ENCODE measurements at places on chromosomes 16 and 17.

DNA sequence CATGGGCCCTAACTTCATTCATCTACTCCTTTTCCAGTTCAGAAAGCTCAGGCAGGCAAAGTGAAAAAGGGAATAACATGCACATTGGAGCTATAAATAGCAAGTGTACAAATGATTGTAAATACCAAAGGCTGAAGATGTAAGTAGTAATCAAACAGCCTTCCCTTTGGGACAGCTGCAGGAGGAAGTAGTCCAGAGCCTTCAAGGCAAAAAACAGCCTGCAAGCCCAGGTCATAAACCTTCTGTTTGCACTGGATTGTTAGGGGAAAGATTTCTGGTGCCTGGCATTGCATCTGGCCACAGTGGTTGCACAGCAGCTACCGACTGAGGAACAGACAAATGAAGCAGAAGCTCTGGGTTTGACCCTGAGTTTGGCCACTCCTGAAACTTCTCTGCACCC, 98.6 kb upstream of the PMFBP1 start:
- DNase-seq = no peak

- DNase-seq = no peak
Observed at GRCh38 chr16:58853854-58854791, 120.0 kb upstream of the GOT2 start.

DNA sequence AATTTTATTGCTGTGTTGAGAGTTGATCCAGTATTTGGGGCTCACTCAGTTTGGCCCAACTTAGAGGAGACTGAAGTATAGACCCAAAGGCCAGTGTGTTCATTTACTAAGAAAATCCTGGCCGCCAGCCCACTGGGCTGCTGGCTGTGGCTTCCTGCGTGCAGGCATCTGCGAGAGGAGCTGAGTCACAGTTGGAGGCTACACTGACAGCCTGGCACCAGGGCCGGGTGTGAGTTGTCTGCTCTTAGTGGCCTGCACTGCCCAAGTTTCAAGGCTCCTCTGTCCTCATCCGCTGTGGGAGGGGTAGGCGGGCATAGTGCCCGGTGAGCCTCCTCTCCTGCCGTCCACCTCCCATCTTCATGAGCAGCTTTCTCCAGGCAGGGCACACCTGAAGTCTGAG, 54.2 kb downstream of the PLD6 start:
- no peak for DNase-seq

- DNase-seq = no peak
Observed at GRCh38 chr16:86156155-86156554, 257.2 kb downstream of the IRF8 start.

DNA sequence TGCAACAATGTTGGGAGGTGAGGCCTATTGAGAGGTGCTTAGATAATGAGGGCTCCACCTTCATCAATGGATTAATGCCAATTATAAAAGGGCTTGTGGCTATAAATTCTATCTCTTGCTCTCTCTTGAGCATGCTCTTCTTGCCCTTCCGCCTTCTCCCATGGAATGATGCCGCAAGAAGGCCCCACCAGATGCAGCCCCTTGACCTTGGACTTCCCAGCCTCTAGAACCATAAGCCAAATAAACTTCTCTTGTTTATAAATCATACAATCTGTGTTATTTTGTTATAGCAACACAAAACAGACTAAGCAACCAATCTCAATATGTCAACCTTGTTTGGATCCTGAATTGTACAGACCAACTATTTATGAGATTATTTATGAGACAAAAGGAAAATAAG, 20.0 kb downstream of the MYH10 start:
- no peak for DNase-seq

DNA sequence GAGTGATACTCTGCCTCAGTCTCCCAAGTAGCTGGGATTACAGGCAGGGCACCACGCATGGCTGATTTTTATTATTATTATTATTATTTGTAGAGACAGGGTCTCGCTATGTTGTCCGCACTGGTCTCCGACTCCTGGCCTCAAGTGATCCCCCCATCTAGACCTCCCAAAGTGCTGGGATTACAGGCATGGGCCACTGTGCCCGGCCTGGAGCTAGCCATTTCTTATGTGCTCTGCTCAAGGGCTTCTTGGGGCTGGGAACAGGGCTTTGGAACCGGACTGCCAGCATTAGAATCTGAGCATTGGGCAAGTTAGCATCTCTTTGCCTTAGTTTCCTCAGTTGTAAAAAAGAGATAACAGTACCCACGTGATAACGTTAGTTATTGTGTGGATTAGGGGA, 111.3 kb downstream of the C16orf78 start:
- DNase-seq = no peak

GRCh38 chr17:48593840-48594537, 410 bp upstream of the HOXB5 start:
- DNase-seq = peak; percentile 73

DNA sequence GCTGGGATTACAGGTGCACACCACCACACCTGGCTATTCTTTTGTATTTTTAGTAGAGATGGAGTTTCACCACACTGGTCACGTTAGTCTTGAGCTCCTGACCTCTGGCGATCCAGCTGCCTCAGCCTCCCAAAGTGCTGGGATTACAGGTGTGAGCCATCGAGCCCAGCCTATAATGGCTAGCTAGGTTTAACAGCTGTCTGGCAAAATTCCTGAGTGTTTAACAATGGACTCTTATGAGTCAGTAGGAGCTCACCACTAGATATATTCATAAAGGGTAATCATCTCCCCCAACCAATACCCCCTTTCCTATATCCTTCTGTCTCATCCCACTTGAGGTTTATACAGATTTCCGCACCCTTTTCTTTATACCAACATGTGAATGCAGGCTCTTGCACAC, 91.5 kb upstream of the CDH13 start:
- DNase-seq = no peak

GRCh38 chr16:75073545-75074303, 42.9 kb downstream of the LDHD start:
- no peak for DNase-seq

DNA sequence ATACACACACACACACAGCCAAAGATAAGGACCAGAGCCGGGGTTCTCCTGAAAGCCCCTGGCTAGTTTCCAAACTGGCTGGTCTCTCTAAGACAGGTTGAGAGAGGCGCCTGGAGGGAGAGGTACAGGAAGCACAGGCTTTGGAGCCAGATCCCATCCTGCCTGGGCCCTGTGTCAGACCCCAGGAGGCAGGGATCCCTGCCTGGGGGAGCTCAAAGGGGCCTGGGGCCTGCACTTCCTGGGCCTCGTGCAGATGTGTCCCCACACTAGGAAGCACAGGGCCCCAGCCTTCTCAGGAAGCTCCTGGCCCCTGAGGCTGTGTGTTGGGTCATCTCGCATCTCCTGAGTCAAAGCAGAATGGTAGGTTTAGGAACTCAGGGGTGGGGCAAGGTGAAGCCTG, 16.0 kb downstream of the SLC5A10 start:
- no peak for DNase-seq

- DNase-seq = no peak
Observed at GRCh38 chr17:17422641-17423040, 54.2 kb upstream of the MED9 start.

DNA sequence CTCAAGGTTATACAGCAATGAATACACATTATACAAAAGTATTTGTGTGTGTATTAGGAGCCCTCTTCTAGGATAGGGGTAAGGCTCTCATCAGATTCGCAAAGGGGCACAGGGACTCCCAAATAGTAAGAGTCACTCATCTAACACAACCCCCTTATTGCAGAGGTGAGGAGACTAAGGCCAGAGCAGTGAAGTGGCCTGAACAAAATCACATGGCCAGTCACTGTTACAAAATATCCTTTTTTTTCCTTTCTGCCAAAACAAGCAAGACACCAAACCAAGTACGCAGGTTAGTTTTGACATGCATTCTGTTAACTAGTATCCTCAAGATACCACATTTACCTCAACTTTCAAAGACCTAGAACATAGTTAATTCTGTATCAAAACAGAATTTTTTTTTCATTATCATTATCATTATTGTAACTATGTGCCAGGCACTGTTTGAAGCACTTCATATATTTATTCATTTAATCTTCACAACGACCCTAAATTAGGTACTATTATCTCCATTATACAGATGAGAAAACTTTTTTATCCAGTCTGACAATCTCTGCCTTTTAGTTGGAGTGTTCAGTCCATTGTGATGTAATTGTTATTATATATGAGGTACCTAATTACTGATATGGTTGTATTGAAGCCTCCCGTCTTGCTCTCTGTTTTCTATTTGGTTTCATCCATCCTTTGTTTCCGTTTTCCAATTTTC, 25.7 kb downstream of the MMD start:
- no peak for DNase-seq

- DNase-seq = no peak
Observed at GRCh38 chr17:63764716-63765115, 8.7 kb downstream of the CCDC47 start.

GRCh38 chr17:68182940-68183551, 64.8 kb upstream of the AMZ2 start:
- DNase-seq = no peak

DNA sequence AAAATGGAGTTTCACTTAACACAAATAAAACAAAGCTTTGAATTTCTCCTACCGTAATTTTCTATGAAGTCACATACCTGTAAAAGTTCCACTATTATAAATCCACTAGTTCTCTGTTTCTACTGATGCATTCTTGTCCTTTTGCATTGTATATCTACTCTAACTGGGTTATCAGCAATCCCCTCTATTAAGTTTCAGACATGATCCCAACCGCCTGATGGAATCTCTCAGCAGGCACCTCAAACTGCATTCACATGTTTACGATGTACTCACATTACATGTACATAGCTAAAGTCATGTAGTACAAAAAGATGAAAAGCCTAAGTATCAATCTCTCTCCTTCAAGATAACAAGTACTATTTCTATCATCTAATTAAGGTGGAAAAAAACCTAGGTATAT, 64.9 kb downstream of the MED13 start:
- no peak for DNase-seq

GRCh38 chr17:80799538-80800480, 191.8 kb upstream of the CHMP6 start:
- no peak for DNase-seq

DNA sequence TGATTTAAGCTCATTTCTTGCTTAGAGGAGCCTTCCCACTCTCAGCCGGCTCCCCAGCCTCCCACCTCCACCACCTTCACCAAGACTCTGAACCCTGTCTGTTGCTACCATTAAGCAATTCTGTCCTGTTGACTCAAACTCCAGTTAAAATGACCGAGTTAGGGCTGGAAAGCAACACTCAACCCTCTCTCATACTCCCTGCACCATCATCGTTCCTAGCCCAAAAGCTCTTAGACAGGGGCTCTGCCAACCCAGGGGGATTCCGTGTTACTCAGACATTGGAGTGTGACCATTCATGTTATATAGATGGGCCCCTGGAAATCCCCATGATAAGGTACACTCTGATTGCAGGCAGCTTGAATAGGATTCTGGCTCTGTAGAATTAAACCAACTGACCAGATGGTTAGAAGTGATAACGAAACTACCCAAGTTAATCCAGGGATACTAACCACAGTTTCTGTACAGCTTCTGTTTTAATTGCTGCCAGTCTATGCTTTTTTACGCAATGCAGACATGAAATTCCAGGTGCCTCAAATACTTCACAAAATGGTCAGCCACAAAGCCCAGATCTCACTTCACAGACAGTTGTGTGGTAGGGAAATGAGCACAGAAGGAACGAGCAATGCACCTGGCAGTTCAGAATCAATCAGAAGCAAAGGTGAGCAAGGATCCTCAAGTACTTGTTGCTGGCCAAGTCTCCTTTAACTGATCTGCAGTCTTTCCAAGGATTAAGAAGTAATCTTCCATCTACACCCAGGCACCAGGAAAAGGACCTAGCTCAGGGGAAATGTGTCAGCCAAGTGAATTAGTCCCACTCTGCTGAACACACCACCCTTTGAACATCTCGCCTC, 2.1 kb downstream of the SSTR2 start:
- DNase-seq = no peak

- DNase-seq = no peak
Observed at GRCh38 chr17:80917716-80918560, 73.7 kb upstream of the CHMP6 start.

GRCh38 chr17:81309140-81309858, 14.2 kb upstream of the SLC38A10 start:
- DNase-seq = no peak

- no peak for DNase-seq
Observed at GRCh38 chr16:4646773-4647643, 22.4 kb downstream of the MGRN1 start.

- no peak for DNase-seq
Observed at GRCh38 chr16:89209522-89210044, 7.9 kb upstream of the ZNF778 start.

DNA sequence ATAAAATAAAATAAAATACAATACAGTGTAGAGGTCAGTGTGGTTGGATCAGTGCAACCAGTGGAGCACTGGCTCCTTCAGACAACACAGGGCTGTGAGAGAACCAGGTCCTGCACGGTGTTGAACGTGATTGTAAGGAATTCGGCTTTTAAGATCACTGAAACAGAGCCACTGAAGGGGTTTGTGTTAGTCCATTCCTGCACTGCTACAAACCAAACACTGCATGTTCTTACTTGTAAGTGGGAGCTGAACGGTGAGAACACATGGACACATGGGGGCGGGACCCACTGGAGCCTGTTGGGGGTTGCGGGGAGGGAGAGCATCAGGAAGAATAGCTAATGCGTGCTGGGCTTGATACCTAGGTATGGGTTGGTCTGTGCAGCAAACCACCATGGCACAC, 193.2 kb upstream of the AXIN2 start:
- no peak for DNase-seq

- no peak for DNase-seq
Observed at GRCh38 chr17:82644148-82644547, 4.1 kb downstream of the WDR45B start.

DNA sequence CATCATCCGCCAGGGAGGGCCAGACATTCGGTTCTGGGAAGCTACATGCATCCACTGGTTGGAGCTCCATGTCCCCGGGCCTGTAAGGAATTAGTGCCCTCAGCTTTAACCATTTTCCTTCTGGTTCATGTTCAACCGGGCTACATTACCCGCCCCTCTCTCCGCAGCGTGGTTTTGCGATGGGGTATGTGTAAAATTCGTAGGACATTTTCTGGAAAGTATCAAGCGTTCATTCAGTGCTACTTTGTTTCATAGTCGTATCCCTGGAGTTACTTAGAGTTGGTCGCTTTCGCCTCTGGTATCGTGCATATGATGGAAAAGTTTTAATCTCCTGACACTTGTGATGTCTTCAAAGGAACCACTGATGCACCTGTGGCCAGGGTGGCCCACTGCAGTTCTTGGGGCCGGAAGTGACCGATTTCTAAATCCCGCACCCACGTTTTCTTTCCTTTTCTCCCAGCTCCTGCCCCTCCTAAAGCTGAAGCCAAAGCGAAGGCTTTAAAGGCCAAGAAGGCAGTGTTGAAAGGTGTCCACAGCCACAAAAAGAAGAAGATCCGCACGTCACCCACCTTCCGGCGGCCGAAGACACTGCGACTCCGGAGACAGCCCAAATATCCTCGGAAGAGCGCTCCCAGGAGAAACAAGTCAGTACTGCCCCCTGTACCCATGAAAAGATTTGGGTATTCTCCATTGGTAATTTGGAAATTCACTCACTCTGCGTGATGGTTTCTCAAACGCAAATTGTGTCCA, 637 bp downstream of the RPL23A start:
- DNase-seq = no peak

GRCh38 chr17:35486920-35487732, 38.6 kb upstream of the SLFN13 start:
- DNase-seq = peak; percentile 79
